ENCODE measurements at places on chromosomes 1 and 21.

GRCh38 chr1:198805498-198806151 lies 166.8 kb downstream of the PTPRC start:
- DNase-seq, result no peak

DNA sequence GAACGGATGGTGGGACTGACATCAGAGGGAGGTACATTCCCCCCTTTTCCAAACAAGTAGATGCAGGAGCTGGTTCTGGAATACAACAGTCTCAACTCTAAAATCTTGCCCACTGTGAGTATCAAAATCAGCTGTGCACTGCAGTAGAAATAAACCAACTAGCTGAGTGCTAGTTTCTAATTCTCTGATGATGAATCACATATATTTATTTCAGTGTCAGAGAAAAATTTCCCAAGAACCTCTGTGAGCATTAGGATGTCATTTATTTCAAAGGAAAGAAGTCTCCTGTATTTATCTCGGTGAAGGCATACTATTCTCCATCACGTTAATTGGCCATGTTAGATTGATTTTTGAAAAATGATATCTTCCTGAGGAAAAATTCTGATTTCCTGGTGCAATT lies 67.1 kb downstream of the LHX9 start:
- peak; percentile 45 for DNase-seq

- no peak for DNase-seq
Observed at GRCh38 chr21:18759267-18759666, 355.7 kb upstream of the TMPRSS15 start.

GRCh38 chr21:45074818-45075595 lies 627 bp downstream of the ADARB1 start:
- peak; percentile 57 for DNase-seq

GRCh38 chr1:175124861-175125260 lies 57.2 kb downstream of the TNN start:
- DNase-seq, result peak; percentile 84

All from adipocyte (in vitro differentiated cells).